ENCODE measurements at places on chromosomes 7 and 10.

- H3K4me1 ChIP-seq, result no peaks in the 10 kb centered on the region
- no peak overlapping the region for H3K4me3 ChIP-seq
- H3K27me3 ChIP-seq, result peaks cover 6% of the 10 kb centered on the region
- no peak for DNase-seq
- H3K36me3 ChIP-seq, result no peaks in the 10 kb centered on the region
- no peak overlapping the region for H3K27ac ChIP-seq
Observed at GRCh38 chr7:22350466-22351328, 6.3 kb downstream of the RAPGEF5 start.

- no peaks in the 10 kb centered on the region for H3K4me1 ChIP-seq
- H3K27ac ChIP-seq, result no peak overlapping the region
- peaks cover 4% of the 10 kb centered on the region for H3K27me3 ChIP-seq
- no peak for DNase-seq
Observed at GRCh38 chr7:128268233-128268632, 27.2 kb downstream of the LEP start.

- no peaks in the 10 kb centered on the region for H3K4me1 ChIP-seq
- no peak for DNase-seq
- H3K27me3 ChIP-seq, result no peaks in the 10 kb centered on the region
- H3K4me3 ChIP-seq, result no peak overlapping the region
- H3K36me3 ChIP-seq, result no peaks in the 10 kb centered on the region
Observed at GRCh38 chr10:44382981-44383748, 1.7 kb downstream of the CXCL12 start.

DNA sequence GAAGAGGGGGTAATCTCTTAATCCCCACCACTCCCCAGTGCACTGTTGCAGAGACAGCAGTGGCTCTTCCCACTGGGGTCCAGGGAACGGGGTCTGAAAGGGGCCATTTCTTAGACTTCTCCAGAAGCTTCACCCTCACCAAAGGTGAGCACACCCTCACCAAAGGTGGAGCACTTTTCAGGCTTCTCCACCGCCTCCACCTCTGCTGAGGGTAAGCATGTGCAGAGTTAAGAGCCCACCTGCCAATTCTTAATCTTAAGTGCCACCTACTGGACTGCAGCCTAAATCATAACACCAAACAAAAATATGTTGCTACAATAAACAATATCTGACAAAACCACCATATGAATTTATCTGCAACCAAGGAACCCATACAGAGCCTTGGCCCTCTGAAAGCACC, 27.0 kb downstream of the SNX13 start:
- no peak overlapping the region for H3K27ac ChIP-seq
- no peak overlapping the region for H3K4me3 ChIP-seq

- H3K36me3 ChIP-seq, result no peaks in the 10 kb centered on the region
- DNase-seq, result no peak
- H3K4me3 ChIP-seq, result no peak overlapping the region
- no peak overlapping the region for H3K27ac ChIP-seq
Observed at GRCh38 chr7:90178679-90179278, 24.5 kb downstream of the STEAP1 start.

- no peak overlapping the region for H3K4me3 ChIP-seq
- H3K27ac ChIP-seq, result no peak overlapping the region
- DNase-seq, result no peak
- no peaks in the 10 kb centered on the region for H3K27me3 ChIP-seq
Observed at GRCh38 chr7:122802301-122802751, 83.9 kb downstream of the CADPS2 start.

DNA sequence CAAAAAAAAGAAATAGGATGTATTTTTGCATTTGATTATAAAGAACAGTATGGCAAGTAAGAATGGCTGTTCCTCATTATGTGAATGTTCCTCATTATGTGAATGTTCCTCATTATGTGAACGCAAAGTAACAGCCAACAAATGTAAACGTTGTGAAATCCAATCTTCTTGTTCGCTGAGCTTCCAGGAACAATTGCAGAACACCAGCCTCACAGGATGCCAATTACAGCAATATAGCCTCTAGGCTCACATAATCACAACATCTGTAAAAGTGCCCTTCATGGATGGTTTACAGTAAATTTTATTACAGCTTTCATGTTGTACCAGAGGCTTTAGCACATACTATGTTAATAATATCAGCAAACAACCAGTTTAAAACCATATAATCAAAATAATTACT, 71.6 kb downstream of the THSD7A start:
- H3K4me3 ChIP-seq, result no peak overlapping the region
- H3K4me1 ChIP-seq, result no peaks in the 10 kb centered on the region
- no peak overlapping the region for H3K27ac ChIP-seq
- no peaks in the 10 kb centered on the region for H3K27me3 ChIP-seq

DNA sequence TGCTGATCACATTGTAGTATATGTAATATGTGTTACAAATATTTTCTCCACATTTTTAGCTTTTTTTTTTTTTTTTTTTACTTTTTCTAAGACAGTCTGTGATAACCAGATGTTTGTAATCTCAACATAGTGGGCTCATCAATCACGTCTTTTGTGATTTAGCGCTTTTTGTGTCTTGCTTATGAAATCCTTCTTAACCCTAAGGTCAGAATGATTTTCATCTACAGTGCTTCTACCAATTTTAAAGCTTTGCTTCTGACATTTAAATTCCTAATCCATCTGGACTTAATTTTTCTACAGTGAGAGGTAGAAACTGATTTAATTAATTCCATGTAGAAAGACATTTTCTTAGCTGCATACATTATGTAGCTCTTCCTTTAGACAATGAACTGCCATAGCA, 626.4 kb downstream of the TNS3 start:
- no peaks in the 10 kb centered on the region for H3K27me3 ChIP-seq
- H3K36me3 ChIP-seq, result no peaks in the 10 kb centered on the region
- H3K27ac ChIP-seq, result no peak overlapping the region

DNA sequence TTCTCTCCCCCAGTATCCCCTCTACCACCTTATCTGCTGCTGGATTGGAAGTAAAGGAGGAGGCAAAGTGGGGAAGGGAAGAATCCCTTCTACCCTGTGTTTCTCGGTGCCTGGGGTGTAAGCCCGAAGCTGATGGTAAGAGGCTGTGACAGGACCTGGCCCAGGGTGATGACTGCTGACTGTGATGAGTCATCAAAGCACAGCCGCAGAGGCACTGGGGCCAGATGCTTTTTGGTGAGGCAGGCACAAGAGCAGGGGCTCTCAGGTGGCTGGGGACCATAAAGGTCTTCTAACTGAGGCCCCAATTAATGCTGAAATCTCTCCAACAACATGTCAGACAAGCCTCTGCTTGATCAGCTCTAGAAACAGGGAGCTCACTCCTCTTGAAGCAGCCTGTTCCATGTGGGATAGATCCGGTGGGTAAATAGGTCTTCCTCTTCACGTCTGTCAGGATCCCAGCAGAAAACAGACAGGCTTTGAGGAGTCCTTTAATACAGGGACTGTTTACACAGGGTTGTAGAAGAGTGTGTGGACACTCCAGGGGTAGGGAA, 86.1 kb upstream of the PCBD1 start:
- H3K4me3 ChIP-seq, result no peak overlapping the region
- DNase-seq, result no peak
- H3K36me3 ChIP-seq, result no peaks in the 10 kb centered on the region
- H3K27ac ChIP-seq, result no peak overlapping the region
- H3K27me3 ChIP-seq, result no peaks in the 10 kb centered on the region

GRCh38 chr10:128287921-128288320, 161.7 kb upstream of the MKI67 start:
- H3K4me3 ChIP-seq, result no peak overlapping the region
- no peak overlapping the region for H3K27ac ChIP-seq
- DNase-seq, result no peak
- no peaks in the 10 kb centered on the region for H3K4me1 ChIP-seq

GRCh38 chr10:121303287-121303890, 294.9 kb downstream of the FGFR2 start:
- H3K36me3 ChIP-seq, result no peaks in the 10 kb centered on the region
- DNase-seq, result no peak
- H3K27me3 ChIP-seq, result no peaks in the 10 kb centered on the region
- H3K4me1 ChIP-seq, result no peaks in the 10 kb centered on the region
- no peak overlapping the region for H3K27ac ChIP-seq
- no peak overlapping the region for H3K4me3 ChIP-seq

DNA sequence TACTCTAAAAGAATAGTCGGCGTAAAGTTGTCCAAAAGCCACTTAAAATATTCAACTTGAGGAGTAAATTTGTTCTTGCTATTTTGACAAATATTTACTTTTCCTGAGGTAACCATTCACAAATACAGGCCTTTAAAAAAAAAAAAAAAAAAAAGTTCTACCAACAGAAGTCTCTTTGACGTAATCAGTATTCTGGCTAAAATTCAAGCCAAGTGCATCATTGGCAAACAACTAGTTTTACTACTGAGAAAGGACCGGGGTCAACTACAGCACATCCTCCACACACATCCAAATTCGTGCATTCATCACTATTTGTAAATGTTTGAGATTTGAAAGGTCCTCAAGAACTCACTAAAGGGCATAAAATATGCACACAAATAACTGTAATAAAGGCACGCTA, 2.0 kb downstream of the OAT start:
- no peak for DNase-seq
- no peaks in the 10 kb centered on the region for H3K27me3 ChIP-seq
- H3K4me3 ChIP-seq, result no peak overlapping the region

DNA sequence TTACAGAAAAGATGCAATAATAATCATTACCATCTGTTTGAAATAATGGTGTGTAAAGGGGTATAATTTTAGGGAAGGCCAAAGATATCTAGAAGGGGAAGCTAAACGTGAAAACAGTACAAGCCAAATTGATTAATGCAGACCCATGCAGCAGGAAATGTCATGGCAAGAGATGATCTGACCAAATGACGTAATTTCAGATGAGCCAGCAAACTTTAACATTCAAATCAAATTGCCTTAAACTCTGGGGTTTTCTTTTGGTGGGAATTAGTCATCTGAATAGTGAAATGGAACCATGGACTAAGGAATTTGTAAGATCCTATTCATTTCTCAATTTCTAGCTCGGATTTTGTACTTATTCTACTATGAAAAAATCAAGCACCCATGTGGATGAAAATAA, 21.4 kb upstream of the SCIN start:
- no peak overlapping the region for H3K27ac ChIP-seq
- H3K36me3 ChIP-seq, result no peaks in the 10 kb centered on the region
- H3K27me3 ChIP-seq, result no peaks in the 10 kb centered on the region
- H3K4me1 ChIP-seq, result no peaks in the 10 kb centered on the region
